MV-4-11 (cell line): ENCODE measurements at places on chromosomes 12 and 14.

- no peak for DNase-seq
These were observed 74.3 kb upstream of the ST8SIA1 start for GRCh38 chr12:22408610-22409376.

DNA sequence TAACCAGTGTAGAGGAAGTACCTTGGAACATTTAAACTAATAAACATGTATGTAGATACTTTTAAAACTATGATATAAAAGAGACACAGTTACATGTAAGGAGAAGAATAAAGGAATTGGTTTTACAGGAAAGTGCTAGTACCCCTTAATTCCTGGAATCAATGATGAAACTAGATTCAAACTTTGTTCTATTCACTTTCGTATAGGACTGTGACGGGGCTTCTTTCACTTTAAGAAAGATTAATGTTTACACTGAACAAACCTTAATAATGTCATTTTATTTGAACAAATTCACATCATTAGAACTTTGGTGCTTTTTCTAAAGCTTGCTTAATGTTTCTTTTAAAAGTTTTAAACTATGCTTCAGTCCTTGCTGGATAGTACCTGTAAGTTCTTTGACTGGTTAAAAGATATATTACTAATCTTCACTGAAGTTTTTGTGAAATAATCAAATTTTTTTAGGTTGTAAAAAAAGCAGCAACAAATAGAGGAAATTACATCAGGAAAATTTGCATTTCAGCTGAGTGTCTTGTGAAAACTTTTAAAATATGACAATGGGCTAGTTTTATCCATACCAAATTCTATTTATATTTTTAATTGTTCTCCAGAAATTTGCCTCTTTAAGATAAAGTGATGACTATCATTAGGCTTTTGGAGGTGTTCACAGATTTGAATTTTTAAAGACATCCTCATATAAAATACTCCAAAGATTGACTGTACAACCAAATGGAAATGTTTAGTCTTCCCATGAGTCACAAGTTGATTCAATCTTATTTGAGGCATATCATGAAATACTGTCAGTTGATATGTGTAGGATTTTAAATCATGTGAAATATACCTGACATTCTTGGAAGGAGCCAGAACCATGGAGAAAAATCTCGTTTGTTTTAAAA, 36.2 kb downstream of the PAPOLA start:
- no peak for DNase-seq

DNA sequence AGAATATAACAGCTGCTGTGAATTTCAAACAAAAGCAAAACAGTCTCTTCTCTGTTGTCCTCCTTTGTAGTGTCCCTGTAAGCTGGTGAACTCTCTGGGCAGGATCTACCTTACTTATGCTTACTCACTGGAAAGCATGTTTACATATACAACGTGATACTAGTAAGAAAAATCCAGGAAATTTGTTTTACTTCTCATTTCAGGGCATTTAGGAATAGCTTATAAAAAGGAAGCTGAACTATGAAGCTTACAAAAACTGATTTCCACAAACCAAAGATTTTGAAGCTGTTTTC, 311.0 kb downstream of the NOVA1 start:
- no peak for DNase-seq

DNA sequence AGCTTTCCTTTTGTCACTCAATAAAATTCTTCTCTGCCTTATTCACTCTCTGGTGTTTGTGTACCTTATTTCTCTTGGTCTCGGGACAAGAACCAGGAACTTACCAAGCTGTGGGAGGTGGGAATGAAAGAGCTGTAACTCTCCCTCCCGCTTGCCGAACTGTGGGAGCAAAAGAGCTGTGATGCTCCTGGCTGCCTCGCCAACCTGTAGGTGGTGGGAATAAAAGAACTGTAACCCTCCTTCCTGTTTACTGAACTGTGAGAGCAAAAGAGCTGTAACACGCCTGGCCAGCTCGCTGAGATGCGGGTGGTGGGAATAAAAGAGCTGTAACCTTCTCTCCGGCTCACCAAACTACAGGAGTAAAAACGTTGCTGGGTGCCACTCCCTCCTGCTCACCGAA, 314.1 kb upstream of the LRIG3 start:
- no peak for DNase-seq

DNA sequence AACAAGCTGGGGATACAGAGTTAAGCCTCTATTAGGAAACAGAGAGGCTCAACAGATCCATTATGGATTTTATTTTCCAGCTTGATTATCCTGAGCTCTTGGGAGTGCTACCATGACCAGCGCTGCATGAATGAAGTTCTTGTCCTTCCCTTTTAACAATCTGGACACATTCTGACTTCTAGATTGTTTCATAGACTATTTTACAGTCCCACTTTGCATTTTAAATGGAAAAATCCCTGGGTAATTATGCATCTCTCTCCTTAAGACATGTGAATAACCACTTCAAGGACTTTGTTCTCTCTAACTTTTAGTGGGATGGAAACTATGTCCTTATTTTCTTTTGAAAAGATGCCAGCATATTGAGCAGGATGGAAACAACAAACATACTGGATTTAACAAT, 2.0 kb downstream of the CCDC198 start:
- no peak for DNase-seq

GRCh38 chr14:84027351-84027750, 1502.6 kb upstream of the FLRT2 start:
- DNase-seq, result no peak

- DNase-seq, result no peak
These were observed 9.8 kb upstream of the RARG start for GRCh38 chr12:53241623-53242412.

- no peak for DNase-seq
These were observed 118.9 kb upstream of the SFSWAP start for GRCh38 chr12:131591714-131592709.

- DNase-seq, result no peak
These were observed 20.7 kb downstream of the KIF26A start for GRCh38 chr14:104158827-104159798.
